GM23338 (cell line): ENCODE measurements at places on chromosomes 11 and 22. TPM values are rescaled to one million over a fixed set of nuclear protein-coding genes. Genes with fewer than 3 reads are reported as not detected.

HTR3A gene
- 8.1 and 9.7 TPM in 2 replicates for total RNA-seq

OR8G5 gene
- total RNA-seq: not detected in 2 replicates

DNA sequence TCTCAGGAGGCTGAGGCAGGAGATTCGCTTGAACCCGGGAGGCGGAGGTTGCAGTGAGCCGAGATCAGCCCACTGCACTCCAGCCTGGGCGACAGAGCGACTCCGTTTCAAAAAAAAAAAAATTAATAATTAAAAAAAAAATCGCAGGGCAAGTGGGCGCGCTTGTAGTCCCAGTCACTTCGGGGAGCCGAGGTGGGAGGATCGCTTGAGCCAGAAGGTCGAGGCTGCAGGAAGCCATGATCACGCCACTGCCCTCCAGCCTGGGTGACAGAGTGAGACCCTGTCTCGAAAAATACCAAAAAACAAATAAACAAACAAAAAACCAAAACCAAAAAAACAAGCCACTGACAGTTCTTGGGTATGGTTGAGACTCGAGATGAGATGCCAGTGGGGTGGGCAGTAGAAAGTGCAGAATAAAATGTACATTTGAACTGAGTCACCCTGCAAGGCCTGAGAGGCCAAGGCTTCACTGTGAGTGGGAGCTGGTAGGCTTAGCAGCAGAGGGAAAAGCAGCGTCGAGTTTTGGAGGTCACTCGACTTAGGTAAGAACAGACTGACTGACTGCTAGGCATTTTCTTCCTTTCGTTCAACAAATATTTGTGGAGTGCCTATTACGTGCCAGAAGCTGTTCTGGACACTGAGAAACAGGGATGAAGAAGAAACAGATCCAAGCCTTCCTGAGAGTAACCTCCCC is 635 bp upstream of the LDHA start:
- no peak for DNase-seq

DNA sequence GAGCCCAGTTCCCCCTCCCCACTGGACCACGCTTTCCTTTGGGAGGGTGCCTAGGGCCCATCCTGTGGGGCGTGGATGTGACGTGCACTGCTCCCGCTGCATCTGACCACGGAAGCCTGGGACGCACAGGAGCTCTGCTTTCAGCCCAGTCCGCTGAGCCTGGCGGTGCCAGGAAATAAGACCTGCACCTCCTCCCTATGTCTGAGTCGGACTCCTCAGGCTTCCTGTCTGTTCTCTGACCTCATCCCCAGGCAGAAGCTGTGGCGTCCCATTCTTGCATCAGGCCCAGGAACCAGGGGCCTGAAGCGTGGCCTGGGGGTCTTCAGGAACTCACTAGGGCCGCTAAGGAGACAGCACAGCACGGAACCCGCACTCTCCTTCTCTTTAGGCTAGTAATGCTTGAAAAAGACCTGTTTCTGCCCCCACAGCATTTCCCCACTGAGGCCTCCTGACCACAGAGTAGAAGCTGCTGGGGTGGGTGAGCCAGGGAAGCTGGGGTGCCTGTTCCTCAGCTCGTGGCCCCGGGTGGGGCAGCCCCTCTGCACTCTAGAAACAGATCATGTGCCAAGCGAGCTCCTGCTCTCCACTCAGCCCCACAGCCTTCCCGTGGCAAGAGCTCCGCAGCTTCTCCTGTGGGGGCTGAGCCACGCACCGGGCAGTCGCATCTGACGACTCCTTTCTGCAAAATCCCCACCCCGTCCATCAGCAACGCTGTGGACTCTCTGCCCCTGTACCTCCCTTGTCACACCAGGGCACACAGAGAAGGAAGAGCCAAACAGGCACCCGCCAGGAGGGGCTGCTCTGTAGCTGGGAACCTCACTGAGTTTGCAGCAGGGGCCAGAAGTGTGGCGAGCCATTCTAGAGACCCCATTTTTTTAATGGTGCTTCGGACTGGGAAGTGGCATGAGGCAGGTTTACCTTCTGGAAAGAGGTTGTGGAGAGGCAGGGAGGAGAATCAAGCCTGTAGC is 22.6 kb downstream of the MOV10L1 start:
- DNase-seq: no peak

GRCh38 chr11:119637481-119637880 is 91.5 kb downstream of the NECTIN1 start:
- no peak for DNase-seq

RASL10A gene
- total RNA-seq: 0.54 and 3.0 TPM in 2 replicates

- DNase-seq: no peak
These were observed 6.1 kb upstream of the PNPLA3 start for GRCh38 chr22:43917521-43917920.

- DNase-seq: peak; percentile 96
These were observed at the start of gene POLD3 for GRCh38 chr11:74592441-74593362. Gene POLD3, plus strand, starts transcription at chr11:74592582. Its CDS starts 77 bp downstream, at chr11:74592659.

- DNase-seq: no peak
These were observed 17.2 kb downstream of the TESMIN start for GRCh38 chr11:68734111-68734510.

DNA sequence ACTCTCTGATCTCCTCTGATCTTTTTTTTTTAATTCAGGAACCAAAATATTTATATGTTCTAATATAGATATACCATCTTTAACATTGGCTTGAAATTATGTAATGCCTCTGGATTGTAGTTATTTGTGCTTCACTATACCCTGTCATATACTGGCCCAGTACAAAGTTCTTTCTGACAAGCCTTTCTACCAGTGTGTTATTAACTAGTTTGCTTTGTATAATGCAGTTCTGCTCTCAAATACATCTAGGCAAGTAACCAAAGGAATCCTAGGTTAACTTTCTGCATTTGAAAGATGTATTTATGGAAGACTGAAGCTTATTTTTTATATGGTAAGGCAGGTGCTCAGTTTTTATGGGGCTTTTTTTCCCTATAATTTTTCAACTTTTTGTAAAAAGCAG is 36.1 kb downstream of the ARHGEF12 start:
- no peak for DNase-seq
